ENCODE measurements at places on chromosomes 6 and 20.

DNA sequence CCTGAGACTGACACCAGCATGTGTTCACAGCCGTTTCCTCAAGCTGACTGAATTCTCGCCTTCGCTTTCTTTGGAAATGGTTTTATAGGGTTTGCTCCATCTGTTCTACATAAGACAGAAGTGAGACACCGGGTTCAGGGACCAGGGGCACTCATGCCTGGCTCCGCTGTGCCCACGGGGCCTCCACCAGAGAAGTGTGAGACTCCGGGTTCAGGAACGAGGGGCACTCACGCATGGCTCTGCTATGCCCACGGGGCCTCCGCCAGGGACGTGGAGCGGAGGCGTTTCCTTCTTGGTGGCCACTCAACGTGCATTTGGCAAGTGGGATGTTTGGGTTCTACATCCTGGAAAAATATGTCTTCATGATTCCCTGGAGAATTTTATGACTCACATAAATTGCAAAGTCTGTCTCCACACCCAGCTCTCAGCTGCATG, 106.6 kb downstream of the RNASET2 start:
- DNase-seq: no peak

DNA sequence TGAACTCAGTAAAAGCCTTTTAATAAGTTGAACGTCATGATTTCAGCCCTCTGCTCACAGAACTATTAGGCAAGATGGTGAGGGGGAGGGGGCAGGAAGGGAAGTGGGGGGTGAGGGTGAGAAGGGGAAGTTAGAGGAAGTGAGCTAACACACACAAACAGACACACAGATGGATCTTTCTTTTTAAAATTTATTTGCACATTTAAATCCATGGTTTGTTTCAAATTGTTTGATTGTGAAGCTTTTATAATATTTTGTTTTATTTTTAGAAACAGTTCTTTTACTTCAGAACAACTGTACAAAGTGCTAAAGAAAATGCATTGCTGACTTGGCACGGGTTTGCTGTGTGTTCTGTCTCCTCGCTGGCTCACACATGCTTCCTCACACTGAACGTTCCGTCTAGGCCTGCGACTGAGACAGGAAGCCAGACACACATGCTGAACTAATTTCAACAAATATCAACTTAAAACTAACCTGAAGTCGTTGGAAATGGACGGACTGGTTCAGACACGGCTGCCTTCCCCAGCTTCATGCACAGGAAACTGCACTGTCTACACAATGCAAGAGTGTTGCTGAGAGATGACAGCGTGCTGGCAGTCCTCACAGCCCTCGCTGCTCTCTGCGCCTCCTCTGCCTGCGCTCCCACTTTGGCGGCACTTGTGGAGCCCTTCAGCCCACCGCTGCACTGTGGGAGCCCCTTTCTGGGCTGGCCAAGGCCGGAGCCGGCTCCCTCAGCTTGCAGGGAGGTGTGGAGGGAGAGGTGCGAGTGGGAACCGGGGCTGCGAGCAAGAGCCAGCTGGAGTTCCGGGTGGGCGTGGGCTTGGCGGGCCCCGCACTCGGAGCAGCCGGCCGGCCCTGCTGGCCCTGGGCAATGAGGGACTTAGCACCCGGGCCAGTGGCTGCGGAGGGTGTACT, 8.1 kb upstream of the ZBP1 start:
- peak; percentile 34 for DNase-seq

DNA sequence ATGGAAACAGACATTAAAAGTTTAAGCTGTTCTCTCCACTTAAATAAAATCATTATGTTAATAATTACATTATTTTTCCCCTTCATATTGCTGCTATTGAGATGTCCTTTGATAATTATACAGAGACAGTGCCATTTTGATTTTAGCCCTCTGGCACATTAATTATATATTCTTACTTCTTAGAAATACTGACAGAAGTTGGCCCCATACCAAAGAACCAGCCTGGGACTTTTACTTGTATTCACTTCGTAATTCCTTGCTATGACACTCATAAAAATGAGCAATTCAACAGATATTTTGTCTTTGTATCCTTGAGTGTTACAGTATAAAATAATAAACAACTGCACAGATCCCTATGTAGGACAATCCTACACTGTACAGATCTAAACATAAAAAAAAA, 743.7 kb downstream of the TBC1D32 start:
- DNase-seq: no peak

DNA sequence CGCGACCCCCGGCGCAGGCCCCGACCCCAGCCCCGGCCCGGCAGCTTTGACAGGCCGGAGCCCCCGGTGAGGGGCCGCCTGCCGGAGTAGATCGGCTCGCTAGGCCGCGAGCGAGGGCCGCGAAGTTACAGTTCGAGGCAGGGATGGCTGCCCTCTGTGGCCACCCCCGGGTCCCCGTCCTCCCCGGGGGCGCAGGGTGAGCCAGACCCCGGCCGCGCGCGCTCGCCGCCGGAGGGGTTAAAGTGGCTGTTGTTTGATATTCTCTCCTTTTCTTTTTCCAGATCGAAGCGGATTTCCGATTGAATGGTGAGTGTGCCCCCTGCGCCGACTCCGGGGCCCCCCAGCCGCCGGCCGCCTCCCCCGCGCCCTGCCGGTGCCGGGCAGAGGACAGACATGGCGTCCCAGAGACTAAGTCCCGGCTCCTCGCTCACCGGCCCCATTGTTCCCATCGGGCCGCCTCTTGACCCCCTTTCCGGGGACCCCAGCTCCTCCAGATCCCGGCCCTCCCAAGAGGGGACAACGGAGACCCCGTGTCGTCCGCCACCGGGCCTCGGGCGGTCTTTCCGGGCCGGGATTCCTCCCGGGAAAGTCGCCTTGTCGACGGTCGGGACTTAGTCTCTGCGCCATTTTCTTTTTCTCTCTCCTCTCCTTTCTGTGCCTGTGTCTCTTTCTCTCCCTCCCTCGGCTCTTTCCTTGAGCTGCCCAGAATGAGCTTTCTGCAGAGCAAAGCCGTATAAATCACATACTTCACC, 704 bp downstream of the TOP1 start:
- DNase-seq: no peak

DNA sequence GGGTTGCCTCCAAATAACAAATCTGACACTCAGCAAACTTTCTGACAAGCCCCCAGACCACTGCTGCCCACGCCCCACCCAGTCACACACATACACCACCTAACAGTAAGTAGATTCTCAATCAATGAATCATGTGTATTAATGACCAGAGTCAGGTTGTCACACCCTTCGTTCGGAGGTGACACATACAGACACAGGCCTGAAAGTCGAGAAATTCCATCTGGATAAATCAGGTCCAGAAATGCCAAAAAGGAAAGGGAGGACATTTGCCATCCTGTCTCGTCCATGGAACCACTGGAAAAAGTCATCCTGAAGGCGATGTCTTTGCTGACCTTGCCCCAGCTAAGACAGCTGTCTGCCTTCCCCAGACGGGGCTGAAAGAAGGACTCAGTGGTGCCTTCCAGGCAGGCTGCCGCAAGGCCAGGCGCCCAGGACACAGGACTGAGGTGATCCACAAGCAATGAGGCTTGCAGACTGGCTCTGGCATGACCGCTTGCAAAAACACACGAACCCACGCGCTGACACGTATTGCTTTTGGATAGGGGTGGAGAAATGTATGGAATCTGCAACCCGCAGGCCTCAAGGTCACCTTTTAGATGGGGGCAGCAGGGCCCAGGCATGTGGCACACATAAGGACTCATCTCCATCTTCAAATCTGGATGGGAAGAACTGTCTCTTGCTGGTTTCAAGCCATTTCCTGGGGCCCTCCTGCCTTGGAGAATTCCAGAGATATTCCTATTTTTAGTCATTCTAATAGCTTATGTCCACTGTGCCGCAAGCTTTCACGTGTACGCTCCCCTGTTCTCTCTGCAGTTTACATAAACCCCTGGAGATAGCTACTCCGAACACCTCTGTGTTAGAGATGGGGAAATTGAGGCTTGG, 9.0 kb downstream of the NFATC2 start:
- no peak for DNase-seq

GRCh38 chr6:68372991-68373390, 262.1 kb upstream of the ADGRB3 start:
- no peak for DNase-seq

DNA sequence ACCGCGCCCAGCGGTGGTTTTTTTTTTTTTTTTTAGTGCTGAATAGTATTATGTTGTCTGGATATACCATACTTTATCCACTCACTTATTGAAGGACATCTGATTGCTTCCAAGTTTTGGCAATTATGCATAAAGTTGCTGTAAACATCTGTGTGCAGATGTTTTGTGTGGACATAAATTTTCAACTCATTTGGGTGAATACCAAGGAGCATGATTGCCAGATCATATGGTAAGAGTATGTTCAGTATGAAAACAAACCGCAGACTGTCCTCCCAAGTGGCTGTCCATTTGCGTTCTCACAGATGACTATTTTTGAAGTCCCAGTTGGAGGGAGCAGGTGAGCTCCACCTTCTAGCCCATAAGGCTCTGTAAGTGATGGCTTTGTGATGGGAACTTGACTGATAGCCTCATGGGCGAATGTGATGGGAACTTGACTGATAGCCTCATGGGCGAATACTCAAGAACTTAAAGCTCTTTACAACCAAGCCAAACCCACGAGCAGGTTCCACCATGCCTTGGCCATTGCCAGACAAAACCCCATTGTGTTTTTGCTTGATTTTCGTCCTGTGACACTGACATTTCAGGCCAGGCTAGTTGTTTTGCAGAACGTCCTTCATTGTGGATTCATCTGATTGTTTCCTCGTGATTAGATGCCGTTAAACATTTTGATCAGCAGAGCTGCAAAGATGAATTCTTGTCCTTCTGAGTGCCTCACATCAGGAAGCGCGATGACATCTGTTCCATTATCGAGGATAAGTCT, 51.0 kb downstream of the ZBTB2 start:
- DNase-seq: no peak

- no peak for DNase-seq
Observed at GRCh38 chr6:154138793-154139192, 99.8 kb downstream of the OPRM1 start.

DNA sequence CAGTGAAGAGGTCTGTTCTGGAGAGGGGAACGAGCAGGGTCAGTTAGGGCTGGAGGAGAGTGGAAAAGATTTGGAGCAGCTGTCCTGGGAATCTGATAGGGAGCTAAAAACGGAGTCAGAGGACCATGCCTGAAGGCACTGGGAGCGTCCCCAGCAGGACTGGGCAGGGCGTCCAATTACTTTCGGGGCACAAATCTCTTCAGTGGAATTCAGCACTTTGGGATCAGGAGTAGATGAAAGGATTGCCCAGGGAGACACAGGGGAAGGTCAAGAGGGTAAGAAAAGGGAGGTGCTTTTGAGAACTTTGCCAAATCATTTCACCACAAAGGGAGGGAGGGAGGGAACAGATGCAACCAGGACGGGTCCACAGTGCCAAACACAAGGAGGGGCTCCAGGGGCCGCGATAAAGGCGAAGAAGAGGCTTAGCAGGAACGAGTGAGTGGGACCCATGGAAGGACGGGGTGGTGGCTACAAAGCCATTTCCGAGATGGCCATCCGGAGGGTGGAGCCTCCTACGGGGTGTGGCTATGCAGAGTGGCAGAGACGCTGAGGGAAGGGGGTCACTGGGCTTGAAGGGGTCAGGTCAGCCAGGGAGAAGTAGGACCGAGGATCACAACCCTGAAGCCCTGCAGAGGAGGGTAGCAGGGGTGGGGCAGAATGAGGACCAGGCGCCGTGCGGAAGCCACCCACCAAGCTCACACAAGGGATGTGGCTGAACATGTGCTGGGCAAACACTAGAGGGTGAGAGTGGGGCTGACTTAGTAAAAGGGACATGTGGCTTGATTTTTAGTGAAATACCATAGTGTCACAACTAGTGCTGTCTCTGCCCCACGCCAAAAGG, 180.0 kb upstream of the RREB1 start:
- no peak for DNase-seq

GRCh38 chr6:118724211-118724610, 72.8 kb upstream of the CEP85L start:
- DNase-seq: no peak

GRCh38 chr20:19428324-19428723, 215.9 kb downstream of the SLC24A3 start:
- no peak for DNase-seq

Measured in activated CD4-positive, CD25-positive, alpha-beta regulatory T cell treated with anti-CD3 and anti-CD28 coated beads, Interleukin-2, amount 50 U/mL, for 16 hours (primary cell).